HT1080 (cell line): ENCODE measurements at places on chromosomes 16 and 17.

DNA sequence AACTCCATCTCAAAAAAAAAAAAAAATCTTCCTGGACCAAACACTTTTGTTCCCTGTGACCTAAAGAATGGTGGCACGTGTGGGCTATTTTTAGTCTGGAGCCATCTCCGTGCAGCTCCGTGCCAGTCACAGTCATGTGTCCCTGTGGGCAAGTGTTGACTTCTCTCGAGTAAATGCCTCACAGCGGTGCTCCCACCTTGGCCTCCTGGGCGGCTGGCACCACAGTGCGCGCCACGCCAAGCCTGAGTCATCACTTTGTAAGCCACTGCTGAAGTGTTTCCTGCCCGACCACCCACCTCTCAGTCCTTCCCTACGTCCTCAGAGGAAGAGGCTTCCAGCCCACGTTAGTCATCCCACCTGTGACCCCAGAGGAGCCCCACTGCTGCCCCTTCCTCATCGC, 10.9 kb upstream of the HEXD start:
- peak; percentile 90 for DNase-seq

- no peak for DNase-seq
These were observed 9.0 kb upstream of the ARHGAP27 start for GRCh38 chr17:45441526-45442310.

DNA sequence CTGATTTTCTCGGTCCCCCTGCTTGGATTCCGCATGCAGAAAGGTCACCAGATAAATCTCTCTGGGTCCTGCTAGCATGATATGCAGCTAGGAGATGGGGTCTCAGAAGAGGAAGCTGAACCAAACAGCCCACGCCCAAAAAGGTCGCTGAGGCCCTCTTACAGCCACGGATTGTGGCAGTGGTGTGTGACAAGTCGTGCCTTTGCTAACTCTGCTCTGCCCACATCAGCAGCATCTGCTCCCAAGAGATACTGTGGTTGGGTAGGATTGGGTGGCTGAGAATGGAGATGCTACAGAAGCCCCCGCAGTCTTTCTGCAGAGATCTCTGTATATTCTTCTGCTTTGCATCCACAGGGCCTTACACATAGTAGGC, 15.2 kb upstream of the SKAP1 start:
- no peak for DNase-seq

- no peak for DNase-seq
These were observed 16.5 kb downstream of the HS3ST3B1 start for GRCh38 chr17:14317383-14317782.

DNA sequence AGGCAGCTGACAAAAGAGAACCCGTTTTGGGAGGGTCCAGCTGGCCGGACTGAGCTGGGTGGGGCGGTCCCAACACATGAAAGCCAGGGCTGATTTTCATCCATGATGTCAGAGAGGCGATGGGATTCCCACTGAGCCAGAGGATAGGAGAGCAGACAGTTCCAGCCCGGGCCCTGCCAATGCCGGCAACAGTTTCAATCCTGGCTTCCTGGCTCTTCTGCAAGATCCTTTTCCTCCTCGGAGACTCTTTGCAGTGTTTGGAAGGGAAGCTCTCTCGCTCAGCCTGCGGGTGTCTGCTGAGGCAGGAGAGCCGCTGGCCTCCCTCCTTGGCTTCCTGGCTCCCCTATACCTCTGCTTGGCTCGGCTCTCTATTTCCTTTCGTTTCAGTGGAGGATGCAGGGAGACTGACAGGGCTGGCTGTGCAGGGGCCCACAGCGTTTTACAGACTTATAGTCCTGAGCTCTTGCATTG, 145.5 kb upstream of the SOX9 start:
- DNase-seq = peak; percentile 53

- DNase-seq = no peak
These were observed 100.5 kb downstream of the WNT3 start for GRCh38 chr17:46717999-46718398.

DNA sequence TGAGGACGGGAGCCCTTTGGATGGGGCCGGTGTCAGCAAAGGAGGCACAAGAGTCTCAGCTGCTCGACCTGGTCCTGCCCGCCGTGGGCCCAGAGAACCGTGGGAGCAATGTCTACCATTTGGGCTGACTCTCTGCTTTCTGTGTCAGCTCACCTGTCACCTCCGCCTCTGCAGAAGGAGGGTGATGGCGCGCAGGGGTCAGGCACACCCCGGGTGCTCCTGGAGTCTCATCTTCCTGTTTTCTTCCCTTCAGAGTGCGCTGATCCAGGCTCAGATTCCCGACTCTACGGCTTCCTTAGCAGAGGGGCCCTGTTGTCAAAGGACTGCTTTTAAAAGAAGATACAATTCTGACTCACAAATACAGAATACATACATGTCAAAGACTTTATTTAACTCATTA, 167.1 kb downstream of the BANP start:
- no peak for DNase-seq

DNA sequence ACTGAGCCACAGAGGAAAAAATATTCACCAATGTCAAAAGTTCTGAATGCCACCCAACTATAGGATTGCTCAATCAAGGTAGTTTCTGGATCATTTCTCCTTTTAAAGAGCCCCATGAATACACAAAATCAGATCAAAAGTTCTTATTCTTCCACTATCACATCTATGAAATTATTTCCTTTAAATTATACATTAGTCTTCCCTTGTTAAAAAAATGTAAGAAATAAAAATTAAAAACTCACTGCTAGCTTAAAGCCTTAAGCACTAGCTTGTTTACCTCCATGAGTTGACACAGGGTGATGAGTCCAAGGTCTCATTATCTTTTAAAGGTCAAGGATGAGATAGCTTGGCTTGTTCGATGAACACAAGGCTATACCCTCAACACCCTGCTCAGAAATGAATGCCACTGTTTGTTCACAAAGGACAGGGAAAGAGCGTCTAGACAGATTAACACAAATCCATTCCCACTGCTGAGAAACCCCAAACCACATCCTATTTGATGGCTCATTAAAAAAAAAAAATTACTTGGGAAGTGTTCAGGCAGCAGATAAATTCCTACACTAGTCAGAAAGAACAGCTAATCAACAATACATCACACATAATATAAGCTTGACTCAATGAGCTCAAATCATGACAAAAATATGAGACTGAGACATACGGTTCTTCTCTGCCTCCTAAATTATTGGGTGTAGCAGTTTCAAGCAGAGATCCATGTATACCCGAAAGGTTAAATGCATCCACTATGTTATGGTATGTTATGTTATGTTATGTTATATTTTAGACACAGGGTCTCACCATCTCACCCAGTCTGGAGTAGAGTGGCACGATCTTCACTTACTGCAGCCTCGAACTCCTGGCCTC, 118.9 kb downstream of the PARN start:
- DNase-seq = peak; percentile 98

- no peak for DNase-seq
These were observed 14.2 kb downstream of the AXIN2 start for GRCh38 chr17:65547253-65547670.

DNA sequence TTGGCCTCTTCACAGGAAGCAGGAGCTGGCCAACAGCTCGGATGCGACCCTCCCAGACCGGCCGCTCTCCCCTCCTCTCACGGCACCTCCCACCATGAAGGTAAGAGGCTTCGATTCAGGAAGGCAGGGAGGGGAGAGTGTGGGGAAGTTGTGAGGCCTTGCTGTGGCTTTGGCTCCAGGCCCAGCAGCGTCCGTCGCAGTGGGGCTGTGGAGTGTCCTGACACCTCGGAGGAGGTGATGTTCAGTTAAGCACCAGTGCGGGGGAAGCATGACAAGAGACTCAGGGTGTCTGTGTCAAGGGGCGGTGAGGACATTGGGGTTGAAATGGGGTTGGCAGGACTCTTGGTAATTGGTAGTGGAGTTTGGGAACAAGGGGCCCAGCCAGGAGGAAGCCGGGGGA, 109.0 kb downstream of the RAP1GAP2 start:
- DNase-seq = no peak

DNA sequence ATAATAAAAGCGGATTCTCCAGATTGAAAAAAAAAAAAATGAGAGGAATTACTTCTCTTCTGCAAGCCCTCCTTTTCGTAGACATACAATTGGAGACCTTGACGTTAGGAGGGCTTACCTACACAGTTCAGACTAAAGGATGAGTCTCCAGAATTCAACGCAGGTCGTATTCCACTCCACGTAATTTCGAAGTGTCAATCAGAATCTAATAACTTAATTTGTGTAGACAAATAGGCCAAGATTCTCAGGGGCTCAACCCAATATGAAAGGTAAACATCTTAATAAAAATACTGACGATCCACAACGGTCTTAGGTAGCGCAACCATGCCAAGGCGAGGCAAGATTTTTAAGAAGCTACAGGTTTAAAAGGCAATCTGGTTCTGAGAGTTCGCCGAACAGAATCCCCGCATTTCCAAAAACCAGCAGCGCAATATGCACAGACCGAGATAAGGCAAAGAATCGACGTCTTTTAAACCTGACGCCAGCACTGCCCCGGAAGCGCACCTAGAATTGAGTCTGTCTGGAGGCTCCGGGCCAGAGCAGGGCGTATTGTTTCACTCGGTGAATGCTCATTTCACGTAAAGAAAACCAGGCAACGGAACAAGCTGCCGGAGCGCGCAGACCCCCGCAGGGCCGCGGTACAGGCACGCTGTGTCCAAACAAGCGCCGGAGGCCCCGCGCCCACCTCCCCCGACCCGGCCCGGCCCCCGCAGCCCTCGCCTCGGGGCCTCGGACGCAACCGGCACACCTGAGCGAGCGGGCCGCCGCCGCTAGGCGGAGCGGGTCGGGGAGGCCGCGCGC, 623 bp downstream of the MBTPS1 start:
- DNase-seq = no peak
